ENCODE measurements at places on chromosomes 7 and 10.

GRCh38 chr7:99899830-99900519, 19.4 kb downstream of the TRIM4 start:
- DNase-seq: no peak

DNA sequence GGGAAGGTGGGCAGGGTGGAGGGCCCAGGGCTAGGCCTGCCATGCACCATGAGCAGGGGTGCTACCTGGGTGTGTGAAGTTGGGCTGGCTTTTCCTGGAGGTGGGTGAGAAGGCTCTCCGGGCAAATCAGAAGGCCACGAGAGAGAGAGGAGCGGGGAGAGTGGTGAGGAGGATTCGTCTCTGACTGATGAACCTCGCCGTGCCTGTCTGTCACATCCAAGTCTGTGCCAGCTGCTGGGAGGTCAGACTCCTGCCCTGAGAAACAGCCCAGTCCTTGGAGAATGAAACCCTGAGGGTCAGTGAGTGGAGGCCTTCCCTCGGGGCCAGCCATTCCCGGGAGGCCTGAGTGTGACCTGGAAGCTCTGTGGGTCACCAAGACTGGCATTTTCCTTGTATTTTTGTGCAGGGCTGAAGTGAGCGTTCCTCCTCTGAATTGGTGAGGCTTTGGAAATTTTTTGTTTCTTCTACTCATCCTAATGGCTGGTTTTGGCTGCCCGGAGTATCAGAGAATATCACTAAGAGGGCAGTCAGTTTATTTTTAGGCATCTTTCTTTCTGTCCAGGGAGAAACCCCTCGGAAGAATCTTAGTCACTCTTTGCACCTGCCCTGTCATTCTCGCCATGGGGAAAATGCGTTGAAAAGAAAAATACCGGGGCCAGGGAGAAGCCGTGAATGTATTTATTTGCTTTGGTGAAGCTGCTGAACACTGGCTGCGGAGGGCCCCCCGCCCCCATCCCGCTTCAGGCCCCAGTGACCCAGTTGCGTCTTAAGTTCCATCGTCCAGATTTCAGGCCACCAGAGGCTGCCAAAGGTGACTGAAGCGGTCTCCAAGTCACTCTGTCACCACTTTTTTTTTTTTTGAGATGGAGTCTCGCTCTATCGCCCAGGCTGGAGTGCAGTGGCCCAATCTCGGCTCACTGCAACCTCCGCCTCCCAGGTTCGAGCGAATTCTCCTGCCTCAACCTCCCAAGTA, 6.5 kb upstream of the AP5Z1 start:
- no peak for DNase-seq

DNA sequence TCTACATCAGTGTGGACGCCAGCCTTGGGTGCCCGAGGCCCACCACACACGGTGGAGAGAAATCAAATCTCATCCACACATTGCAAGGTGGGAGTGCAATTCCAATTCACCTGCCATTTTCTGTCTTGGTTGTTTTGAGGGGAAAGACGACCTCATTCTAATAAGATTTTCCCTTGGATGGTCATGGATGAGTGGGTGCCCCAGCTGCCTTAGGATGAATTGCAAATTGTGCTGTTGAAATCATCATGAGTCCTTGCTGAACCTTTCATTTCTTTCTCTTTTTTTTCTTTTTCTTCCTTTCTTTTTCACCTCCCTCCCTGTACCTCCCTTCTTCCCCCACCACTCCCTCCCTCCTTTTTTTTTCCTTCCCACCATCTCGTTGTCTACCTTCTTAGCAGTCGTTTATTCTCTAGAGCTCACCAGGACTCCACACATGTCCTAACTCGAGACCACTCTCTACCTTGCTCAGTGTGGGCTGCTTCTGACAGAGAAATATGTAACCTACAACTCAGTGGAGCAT, 266.9 kb upstream of the NFE2L3 start:
- no peak for DNase-seq

DNA sequence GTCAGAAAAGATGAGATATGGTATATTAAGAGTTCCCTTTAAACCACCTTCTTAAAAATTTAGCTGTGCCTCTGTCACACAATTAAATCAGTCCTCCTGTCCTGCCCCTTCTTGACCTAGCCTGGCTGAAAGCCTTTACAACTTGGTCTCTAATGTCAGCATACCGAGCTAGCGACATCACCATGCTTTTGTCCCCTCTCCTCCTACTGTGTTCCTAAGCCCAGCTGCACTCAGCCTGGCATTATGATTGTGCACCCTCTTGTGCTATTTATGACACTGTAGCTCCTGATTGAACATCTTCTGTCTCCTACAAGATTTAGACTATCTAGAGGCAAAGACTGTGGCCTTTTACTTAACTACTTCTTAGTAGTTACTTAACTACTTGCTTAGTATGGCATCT, 29.2 kb downstream of the TDRD1 start:
- DNase-seq: no peak

GRCh38 chr7:133676805-133677370, 424.0 kb downstream of the EXOC4 start:
- DNase-seq: no peak

Data from GF-D8 (cell line).